ENCODE measurements at places on chromosomes 7 and 10.

DNA sequence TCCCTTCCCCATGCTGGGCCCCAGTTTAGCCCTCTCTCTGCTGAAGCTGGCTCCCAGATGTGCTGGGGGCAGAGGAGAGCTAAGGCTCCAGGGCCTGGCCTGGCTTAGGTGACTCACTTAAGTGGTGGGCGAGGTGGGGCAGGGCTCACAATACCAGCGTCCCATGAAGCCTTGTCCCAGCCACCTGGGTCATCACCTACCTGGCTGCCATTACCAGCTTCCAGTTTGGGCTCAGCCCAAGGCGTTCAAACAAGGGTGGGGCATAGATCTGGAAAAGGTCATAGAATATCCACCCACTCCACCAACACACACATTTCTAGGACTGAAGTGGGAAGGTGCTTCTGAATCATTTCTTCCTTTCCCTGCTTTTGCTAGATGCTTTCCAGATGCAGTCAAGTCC, 8.3 kb downstream of the KAZALD1 start:
- no peak for DNase-seq

DNA sequence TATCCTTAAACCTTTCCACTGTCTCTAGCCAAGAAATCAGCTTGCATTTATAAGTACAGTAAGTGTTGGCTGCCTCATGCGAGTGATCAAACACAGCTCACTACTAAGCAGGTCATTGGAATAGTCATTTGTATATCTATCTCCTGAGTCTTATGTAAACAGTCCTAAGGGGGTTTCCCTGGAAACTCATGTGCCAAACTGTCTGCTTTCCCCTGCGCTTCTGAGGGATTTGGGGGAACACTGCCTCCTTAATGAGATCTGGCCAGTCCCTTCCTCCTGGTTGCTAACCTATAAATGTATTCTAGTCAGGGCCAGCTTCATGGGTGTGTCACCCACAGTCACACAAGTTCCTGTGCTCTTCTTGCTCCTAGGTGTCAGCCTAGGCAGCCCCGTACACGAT, 133.1 kb downstream of the CD36 start:
- DNase-seq: no peak

DNA sequence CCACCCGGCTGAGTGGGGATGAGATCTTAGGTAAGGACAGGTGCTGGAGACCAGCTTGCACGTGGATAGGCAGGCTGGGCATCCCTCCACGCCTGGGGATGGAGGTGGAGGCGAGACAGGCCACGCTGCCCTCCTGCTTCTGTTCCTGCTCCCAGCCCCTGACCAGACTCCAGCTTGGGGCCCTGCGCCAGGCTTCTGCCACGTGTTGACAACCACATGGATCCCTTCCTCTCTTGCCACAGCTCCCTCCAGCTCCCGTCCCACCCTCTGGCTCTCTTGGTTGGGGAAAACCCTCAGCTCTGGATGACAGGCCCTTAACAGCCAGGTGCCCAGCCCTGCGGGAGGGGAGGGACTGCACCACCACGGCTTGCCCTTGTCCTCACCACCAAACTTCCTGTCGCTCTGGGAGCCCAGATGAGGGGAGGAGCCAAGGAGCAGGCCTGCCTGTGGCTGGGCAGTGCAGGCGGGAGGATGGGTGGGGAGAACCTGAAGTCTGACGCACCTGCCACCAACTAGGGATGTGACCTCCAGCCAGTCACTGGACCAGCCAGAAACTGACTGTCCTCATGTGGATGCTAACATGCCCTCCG, 36.0 kb downstream of the KCNH2 start:
- no peak for DNase-seq

DNA sequence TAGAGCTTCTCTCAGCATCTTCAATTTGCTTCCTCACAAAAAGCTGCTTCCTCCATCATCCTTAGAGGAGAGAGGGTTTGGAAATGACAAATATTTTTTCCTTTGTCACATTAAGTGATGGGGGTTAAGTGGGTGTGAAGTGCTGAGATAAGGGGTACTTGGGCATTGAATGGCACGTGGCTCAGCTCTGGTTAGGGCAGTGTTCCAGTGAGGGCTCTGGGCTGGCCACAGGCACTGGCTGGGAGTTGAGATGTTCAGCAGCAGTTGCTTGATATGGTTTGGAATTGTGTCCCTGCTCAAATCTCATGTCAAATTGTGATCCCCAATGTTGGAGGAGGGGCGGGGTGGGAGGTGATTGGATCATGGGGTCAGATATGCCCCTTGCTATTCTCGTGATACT, 33.7 kb upstream of the CHCHD3 start:
- DNase-seq: no peak

GRCh38 chr10:131216681-131217230, 94.8 kb downstream of the TCERG1L start:
- DNase-seq: no peak

DNA sequence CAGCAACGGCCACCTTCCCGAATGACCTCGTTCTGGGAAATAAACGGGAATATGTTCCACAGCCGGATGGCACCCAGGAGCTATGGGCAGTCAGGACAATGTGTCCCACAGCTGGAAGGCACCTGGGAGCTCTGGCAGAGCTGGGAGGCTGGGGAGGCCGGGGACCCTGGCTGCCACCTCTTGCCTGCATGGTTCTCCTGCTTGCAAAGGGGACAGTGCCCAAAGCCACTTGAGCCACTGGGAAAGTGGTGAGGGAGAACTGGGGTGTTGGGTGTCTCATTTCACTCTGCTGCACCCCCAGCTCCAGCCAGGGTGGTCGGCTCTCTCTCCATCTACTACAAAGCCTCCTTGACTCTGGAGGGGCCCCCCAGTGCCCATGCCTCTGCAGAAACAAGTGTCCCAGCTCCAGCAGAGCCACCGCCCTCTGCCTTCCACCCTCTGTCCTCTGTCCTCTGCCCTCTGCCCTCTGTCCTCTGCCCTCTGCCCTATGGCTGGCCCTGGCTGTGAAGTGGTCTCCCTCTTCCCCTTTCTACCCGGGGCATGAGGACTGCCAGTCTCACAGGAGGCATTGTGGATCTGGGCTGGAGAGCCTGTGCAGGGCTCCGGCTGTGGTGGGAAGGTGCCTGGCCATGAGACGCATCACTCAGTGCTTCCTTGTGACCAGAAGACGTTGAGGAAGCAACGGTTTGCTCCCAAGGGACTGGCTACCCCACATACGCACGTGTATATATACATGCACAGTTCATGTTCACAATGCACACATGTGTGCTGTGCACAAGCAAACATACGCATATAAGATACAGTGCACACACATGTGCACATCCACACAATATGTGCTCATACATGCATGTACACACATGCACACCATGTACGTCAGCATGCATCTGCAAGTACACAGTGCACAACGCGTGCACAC, 21.5 kb upstream of the INPP5A start:
- DNase-seq: no peak

- DNase-seq: no peak
Observed at GRCh38 chr7:29878081-29878688, 71.9 kb downstream of the WIPF3 start.

DNA sequence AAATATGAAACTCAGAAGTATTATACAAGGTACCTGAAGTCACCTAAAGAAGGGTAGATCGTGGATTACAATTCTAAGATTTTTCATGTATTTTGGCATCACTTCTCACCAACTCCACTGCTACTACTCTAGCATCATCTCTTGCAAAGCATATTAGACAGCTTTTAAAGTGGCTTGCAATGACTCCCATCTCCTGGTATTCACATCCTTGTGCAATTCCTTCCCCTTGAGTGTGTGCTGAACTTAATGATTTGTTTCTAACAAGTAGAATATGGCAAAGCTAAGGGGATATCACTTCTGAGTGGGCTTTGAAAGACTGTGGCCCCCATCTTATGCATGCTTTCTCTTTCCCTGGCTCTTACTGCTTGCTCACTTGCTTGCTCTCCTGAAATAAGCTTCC, 280.2 kb downstream of the SNX13 start:
- DNase-seq: no peak

DNA sequence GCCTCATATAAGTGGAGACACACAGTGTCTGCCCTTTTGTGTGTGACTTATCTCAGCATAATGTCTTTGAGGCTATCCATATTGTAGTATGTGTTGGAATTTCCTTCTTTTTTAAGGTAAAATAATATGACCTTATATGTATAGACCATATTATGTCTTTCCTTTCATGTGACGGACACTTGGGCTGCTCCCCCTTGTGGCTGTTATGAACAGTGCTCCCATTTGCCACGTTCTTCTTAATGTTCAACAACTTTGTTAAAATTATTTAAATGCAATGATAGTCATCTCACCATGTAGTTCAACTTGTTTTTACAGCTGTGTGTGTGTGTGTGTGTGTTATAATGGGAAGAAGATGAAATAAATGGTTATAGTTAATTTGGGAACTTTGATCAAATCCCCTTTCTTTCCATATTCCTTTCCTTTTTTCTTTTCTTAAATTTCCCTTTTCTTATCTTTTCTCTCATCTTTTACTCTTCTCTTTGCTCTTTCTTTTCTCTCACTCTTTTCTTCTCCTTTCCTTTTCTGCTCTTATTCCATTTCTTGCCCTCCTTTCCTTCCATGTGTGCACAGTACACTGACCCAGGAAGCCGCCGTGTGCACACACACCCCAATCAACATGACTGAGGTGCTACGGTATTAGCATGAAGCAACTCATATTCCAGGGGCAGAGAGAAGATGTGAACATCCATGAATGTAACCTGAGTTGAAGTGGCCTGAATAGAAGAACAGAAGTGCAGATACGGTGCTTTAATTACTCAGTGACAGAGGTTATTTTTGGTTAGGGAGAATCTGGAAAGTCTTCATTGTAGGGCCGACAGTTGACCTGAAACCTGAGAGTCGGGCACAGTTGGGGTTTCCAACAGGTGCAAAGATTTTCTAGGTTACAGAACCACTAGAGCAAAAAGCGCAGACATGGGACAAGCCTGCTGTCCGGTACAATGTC, 596.6 kb downstream of the SDK1 start:
- DNase-seq: peak; percentile 11

DNA sequence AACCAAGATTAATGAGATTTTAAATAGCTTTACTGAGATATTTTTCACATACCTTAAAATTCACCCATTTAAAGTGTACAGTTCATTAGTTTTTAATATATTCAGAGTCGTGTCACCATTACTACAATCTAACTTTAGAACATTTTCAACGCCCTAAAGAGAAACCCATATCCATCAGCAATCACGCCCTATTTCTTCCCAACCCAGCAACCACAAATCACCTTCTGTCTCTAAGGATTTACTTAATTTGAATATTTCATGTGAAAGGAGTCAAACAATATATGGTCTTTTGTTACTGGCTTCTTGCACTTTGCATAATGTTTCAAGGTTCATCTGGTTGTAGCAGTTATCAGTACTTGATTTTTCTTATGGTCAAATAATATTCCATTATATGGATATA, 25.1 kb upstream of the PDZD8 start:
- no peak for DNase-seq

GRCh38 chr7:22856416-22856815, 33.8 kb upstream of the TOMM7 start:
- DNase-seq: no peak

GRCh38 chr7:1080252-1080920, 7.5 kb upstream of the GPER1 start:
- DNase-seq: no peak

DNA sequence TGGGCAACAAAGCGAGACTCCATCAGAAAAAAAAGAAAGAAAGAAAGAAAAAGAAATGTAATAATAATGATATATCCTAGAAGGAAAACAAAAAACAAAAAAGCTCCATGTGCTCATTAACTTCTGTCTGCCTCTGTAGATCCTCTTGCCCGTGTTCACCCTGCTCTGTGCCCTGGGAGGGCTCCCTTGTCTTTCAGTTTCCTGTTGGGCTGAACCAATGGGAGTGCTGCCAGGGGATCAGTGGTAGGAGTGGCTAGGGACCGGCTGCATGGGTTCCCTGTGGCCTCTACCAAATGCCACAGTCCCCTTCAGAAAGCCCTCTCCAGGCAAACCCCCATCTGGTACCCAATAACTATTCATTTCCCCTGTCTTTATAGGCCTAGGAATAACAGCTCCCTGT, 51.8 kb upstream of the PARD3 start:
- no peak for DNase-seq

GRCh38 chr7:98982686-98983085, 104.4 kb downstream of the TRRAP start:
- DNase-seq: no peak

GRCh38 chr10:129090618-129091366, 376.2 kb upstream of the MGMT start:
- DNase-seq: no peak

DNA sequence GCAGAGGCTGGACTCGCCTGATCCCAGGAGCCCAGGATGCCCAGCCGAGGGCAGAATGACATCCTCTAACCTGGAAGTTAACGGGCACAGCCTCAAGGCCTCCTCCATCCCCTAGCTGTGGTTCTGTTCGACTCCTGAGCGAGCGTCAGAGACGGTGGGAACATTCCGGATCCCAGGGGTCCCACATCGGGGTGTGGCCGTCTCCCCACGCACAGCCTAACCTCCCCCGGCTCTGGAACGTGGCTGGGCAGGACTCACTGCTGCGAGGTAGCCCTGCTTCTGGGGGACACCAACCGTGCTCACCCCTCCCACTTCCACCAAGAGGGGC, 8.4 kb downstream of the FOXL3 start:
- no peak for DNase-seq

GRCh38 chr10:20313665-20314064, 497.4 kb downstream of the PLXDC2 start:
- DNase-seq: no peak

DNA sequence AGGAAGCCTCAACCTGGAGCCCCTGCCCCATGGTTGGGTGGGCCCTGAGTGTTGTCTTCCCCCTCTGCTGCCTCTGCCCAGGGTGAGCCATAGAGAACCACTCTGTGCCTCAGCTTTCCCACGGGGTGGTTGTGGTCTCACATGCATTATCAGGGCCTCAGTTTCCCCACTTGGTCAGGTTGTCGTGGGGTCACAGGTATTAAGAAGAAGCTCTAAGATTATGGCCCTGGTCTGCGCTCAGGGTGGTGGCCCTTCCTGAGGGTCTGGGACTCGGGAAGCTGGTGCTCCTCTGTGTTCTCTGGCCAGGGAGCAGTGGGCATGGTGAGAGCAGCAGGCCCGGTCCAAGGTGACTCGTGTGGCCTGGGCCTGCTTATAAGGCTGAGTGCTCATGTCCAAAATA, 17.8 kb downstream of the LRRC27 start:
- no peak for DNase-seq

DNA sequence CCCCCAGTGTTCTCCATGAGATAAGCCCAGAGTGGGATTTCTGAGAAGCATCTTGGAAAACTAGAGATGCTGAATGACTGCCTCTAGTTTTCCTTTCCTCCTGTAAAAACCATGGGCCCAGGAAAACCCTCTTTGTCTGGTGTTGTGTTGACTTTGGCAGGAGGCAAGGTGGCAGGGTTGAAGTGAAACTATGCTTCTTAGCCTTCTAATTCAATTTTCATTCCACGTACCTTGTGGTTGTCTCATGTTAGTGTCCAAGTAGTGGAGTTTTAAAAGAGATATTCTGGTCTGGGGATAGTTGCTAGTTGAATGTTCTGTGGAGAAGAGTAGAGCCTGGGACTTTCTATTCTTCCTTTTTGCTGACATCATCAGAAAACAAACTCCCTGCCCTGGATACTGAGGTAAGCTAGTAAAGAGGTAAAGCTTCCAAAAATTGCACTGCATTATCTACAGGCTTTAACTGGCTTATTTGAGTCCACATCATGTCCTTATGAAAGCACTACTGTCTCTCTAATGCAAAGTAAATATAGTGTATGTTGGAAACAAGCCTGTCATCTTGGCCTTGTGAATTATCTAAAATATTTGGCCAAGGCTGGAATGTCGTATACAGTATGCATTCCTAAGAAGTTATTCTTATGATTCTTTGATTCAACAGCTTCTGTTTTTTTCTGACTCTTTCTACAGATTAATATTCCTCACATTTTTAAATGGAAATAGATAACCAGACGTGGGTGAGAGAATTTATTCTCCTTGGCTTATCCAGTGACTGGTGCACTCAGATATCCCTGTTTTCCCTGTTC, at the start of gene OR2F2:
TSS of gene OR2F2 (plus strand) at position 708 of the 800 bp plus-strand sequence. CDS start at position 708, 0 bp downstream.
- no peak for DNase-seq

All from pulmonary artery endothelial cell (primary cell).